ENCODE measurements at places on chromosomes 12 and 14.

- no peak for DNase-seq
Measured at GRCh38 chr14:61130512-61131260, 149.6 kb downstream of the SLC38A6 start.

- no peak for DNase-seq
Measured at GRCh38 chr12:49808686-49809380, 19.4 kb downstream of the NCKAP5L start.

GRCh38 chr12:40989785-40990184 is 198.3 kb upstream of the PDZRN4 start:
- DNase-seq = no peak

- DNase-seq = no peak
Measured at GRCh38 chr14:71711619-71712018, 220.6 kb upstream of the RGS6 start.

- no peak for DNase-seq
Measured at GRCh38 chr12:96140174-96140573, 54.0 kb upstream of the ELK3 start.

DNA sequence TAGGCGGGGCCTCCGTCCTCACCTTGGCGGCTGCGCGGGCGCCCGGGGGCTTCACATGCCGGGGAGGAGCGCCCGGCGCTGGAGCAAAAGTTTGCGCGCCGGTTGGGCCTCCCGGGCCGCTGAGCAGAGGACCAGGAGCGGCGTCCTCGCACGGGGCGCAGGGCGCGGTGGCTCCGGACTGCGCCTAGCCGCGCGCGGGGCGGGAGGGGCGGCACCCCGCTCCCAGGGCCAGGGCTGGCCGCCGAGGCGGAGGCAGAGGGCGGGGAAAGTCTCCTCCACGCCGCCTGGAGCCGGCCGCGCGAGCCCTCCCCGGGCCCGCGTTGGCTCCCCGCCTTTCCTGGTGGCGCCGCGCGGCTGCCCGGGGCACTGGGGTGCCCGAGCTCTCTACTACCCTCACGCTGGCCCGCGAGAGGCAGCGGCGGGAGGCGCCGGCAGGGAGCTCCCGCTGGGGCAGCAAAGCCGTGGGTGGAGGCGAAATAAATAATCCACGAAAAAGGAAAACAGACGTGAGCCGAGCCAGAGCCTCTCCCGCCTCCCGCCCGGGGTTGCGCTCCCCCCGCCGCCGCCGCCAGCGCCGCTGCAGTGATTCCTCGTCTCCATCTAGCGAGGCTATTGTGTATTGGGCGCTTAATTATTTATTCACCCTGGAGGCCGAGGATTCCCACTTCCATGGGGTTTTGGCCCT is 400 bp upstream of the PRIMA1 start:
- DNase-seq = no peak

GRCh38 chr12:68271346-68271745 is 17.9 kb upstream of the IL22 start:
- DNase-seq = no peak

GRCh38 chr12:2414810-2415567 is 362.2 kb downstream of the CACNA1C start:
- no peak for DNase-seq

DNA sequence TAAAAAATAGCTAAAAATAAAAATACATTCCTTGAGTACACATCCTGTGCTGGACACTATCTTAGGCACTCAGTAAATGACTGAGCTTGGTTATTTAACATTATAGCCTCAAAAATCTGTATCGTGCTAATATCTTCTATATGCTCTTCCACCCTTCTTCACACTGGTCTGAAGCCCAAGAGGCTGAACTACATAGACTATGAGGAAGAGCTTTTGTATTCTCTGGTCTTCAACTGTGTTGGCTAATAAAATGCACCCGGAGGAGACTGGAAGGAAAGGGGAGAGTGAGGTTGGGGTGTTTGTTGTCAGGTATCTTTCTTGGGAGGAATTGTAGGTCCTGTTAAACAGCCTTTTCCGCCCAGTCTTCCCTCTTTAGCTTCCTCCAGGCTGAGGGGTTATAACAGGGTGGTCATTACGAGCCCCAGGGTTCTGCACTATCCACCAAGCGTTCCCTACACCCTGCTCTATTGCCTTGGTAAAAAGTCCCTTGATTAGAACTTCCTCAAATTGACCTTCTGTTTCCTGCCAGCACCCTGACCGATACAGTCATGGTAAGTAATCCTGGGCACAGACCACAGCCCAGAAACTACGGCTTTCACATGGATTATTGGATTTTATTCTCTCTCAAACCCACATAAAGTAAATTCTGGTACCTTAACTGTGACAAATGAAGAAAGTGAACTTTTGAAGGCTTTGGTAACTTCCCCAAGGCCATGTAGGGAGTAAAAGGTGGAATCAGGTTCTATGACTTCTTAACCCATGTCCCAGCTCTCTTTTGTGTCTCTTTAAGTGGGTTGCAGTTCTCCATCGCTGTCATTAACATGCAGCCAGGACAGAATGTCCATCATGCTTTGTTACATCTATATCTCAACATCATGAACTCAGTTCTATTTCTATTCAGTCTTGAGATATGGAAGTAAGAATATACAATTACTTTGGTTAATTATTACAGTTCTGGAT is 71.3 kb downstream of the PTHLH start:
- no peak for DNase-seq

GRCh38 chr12:119036878-119037825 is 55.8 kb downstream of the SRRM4 start:
- no peak for DNase-seq

Measured in stimulated activated CD4-positive, alpha-beta T cell treated with anti-CD3 and anti-CD28 coated beads, TNF-alpha, amount 100 ng/mL, for 1 hour (primary cell).